ENCODE measurements at places on chromosomes 11 and 22.

DNA sequence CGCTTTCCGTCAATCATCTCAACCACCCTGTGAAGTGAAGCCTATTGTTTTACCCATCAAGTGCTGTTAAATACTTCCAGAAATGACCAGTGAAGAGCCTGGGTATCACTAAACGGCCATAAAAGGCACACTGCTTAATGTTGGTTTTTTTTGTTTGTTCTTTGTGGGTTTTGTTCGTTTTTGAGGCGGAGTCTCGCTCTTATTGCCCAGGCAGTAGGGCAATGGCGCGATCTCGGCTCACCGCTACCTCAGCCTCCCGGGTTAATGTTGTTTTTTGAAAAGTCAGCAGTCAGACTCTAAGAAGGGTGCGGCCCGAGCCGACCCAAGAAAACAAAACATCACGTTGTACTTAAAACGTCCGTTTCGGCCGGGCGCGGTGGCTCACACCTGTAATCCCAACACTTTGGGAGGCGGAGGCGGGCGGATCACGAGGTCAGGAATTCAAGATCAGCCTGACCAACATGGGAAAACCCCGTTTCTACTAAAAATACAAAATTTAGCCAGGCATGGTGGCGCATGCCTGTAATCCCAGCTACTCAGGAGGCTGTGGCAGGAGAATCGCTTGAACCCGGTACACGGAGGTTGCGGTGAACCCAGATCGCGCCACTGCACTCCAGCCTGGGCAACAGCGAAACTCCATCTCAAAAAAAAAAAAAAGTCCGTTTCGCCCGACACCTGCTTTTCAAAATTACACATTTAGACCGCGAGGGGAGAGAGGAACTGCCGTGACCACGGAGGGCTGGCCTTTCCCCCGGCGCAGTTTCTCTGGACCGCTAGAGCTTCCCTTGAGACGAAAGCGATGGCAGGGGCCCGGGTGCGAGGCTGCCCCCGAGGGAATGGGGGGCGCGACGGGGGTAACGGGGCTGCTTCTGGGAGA lies 714 bp downstream of the CD59 start:
- peak; percentile 69 for DNase-seq

GRCh38 chr11:44824300-44824704 lies 97.5 kb downstream of the TSPAN18 start:
- no peak for DNase-seq

- DNase-seq, result no peak
These were observed 720 bp upstream of the MED17 start for GRCh38 chr11:93783362-93783761.

GRCh38 chr11:110935018-110935640 lies 222.9 kb upstream of the ARHGAP20 start:
- DNase-seq, result no peak

GRCh38 chr11:65487467-65488272 lies 11.2 kb upstream of the MALAT1 start:
- DNase-seq, result peak; percentile 99

- DNase-seq, result no peak
These were observed 167.3 kb downstream of the DBX1 start for GRCh38 chr11:19992998-19993397.

DNA sequence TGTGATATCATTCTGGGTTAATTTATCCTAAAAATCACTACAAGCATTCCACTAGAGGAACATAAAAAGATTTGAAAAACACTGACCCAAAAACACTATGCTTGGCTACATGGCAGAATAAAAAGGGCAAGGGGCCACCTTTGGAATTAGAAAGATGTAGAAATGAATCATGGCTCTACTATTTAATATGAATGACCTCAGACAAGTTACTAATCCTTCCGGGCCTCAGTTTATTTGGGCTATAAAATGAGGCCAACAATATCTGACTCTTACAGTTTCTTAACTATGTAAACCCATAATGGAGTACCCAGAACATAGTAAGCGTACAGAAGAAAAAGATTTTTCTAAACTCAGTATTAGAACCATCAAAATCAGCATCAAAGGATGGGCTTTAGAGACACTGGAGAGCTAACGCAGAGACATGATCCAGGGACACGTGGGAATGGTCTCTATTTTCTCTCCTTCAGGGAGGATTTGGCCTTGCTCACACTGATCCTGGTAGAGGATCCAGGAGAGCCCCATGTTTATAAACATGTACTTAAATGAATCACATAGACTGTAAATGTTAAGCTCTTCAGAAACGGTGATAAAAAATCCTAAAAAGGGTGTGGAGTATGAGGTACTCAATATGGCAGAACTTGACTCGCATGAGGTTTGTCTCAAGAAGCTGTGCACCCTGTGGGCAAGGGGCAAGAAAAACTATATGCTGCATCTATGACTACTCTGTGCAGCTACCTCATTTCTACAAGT lies 288.4 kb upstream of the PITPNB start:
- no peak for DNase-seq

GRCh38 chr11:77467233-77467632 lies 6.7 kb downstream of the PAK1 start:
- no peak for DNase-seq

DNA sequence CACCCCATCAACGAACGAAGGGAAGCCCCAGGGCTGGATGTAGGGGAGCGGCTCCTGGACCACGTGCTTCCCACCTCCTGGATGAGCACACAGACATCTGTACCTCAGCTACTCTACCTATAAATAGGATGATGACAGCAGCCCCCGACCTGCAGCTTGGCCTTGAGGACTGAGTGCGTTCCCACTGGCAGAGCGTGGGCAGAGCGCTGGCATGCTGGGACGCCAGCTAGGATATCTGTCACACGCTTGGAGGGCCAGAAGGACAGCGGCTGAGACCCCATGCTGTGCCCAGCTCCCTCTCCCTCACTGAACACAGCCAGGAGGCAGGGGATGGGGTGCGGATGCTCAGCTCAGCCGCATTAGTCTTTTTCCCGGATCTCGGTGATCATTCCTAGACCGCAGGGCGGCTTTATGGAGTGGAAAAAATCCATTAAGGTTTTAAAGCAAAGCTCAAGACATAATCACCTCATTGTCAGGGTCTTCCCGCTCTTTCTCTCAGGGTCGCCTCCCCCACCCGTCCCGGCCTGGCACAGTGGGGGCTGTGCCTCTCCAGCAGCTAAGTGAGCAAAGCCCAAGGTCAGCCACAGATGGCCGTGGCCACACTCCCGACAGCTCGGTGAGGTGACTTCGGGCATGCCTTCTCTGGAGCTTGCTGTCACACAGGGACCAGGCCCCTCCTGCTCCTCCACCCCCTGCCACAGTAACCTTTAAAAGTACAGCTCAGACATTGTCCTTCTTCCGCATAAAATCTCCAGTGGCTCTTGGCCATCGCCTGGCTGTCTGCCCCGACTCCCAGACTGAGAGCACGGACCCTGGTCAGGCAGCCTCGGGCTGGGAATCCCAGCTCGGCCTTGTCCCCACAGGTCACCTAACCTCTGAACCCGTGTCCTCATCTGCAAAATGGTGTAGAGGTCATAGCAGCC lies 69.6 kb upstream of the SHISAL1 start:
- DNase-seq, result no peak

DNA sequence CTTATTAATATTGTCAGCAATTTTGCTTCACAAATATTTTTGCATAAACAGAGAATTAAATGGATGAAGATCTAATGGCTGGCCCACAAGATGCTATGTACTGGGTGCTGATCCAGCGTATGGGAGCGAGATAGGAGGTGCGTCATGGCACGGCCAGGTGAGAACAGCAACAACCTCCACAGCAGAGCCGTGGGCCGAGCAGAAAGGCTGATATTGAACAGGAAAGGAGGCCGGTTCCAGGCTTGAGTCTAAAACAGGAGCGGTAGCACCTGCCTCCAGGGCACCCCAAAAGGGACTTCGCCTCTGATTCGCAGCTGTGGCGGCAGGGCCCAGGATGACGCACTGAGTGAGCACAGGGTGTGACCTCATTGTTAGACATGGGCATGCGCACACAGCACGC lies 1502.1 kb downstream of the TBC1D22A start:
- DNase-seq, result no peak

DNA sequence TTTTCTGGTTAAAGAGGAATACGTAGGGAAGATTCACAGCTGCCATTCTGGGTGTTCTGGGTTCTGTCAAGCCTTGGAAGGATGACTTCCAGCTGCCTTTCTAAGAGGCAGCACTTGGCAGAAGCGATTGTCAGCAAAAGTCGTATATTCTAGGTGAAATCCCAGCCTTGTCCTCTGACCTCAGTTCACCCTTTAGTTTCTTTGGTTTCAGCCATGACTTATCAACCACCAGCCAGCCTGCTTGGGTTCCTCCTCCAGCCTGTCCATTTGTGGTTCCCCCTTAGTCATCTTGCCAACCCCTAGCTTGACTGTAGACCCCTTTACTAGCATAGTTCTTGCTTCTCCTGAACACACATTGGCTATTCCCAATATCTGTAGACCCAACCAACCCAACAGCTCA lies 102.3 kb upstream of the CD44 start:
- no peak for DNase-seq

- DNase-seq, result no peak
These were observed 9.8 kb downstream of the CD82 start for GRCh38 chr11:44575288-44575672.
